ENCODE measurements at places on chromosomes 13 and 19. TPM values are rescaled to one million over a fixed set of nuclear protein-coding genes. Genes with fewer than 3 reads are reported as not detected.

PTH2 gene
- polyA plus RNA-seq = not detected

FOSB gene
- 5.2 TPM for polyA plus RNA-seq

CHAMP1 gene
- polyA plus RNA-seq = 7.8 TPM

KIR2DL4 gene
- not detected for polyA plus RNA-seq

ZNF229 gene
- polyA plus RNA-seq = 0.68 TPM

OLFM2 gene
- 14.2 TPM for polyA plus RNA-seq

NCAN gene
- polyA plus RNA-seq = not detected

ATP12A gene
- polyA plus RNA-seq = 0.18 TPM

CBARP gene
- not detected for polyA plus RNA-seq

MAG gene
- not detected for polyA plus RNA-seq

SMIM17 gene
- not detected for polyA plus RNA-seq

SIGLEC11 gene
- not detected for polyA plus RNA-seq

CBLC gene
- not detected for polyA plus RNA-seq

PLEKHA4 gene
- polyA plus RNA-seq = 1.8 TPM

KLHL1 gene
- polyA plus RNA-seq = not detected

PLK5 gene
- polyA plus RNA-seq = not detected

ZNF583 gene
- polyA plus RNA-seq = 17.0 TPM

IL17D gene
- not detected for polyA plus RNA-seq

FCER2 gene
- polyA plus RNA-seq = not detected

PNMA8A gene
- polyA plus RNA-seq = not detected

CGB3 gene
- not detected for polyA plus RNA-seq

HSH2D gene
- 17.0 TPM for polyA plus RNA-seq

IGFL2 gene
- polyA plus RNA-seq = 0.36 TPM

F10 gene
- not detected for polyA plus RNA-seq

KASH5 gene
- not detected for polyA plus RNA-seq

CEACAM7 gene
- not detected for polyA plus RNA-seq

SPTBN4 gene
- not detected for polyA plus RNA-seq

PRR20D gene
- not detected for polyA plus RNA-seq

ACER1 gene
- 0.98 TPM for polyA plus RNA-seq

CLDN10 gene
- polyA plus RNA-seq = not detected

ASPDH gene
- not detected for polyA plus RNA-seq

RXFP2 gene
- not detected for polyA plus RNA-seq

RFXANK gene
- polyA plus RNA-seq = 59.1 TPM

OR4F17 gene
- polyA plus RNA-seq = not detected

MIR17HG gene
- polyA plus RNA-seq = 0.47 TPM

PSPN gene
- 0.57 TPM for polyA plus RNA-seq

LHB gene
- polyA plus RNA-seq = not detected

RDH8 gene
- not detected for polyA plus RNA-seq

NOTCH3 gene
- not detected for polyA plus RNA-seq

PGLYRP1 gene
- not detected for polyA plus RNA-seq

Measured in CD4-positive, CD25-positive, alpha-beta regulatory T cell (primary cell).